ENCODE measurements at places on chromosomes 1 and 21. TPM values are rescaled to one million over a fixed set of nuclear protein-coding genes. Genes with fewer than 3 reads are reported as not detected.

Gene TRIM67
- not detected for total RNA-seq

Gene FCGR1A
- not detected for total RNA-seq

Gene SLC35F3
- 9.0 TPM for total RNA-seq

Gene SPOCD1
- not detected for total RNA-seq

Gene DPH2
- 79.7 TPM for total RNA-seq

Gene WNT9A
- total RNA-seq, result not detected

Gene SF3B4
- total RNA-seq, result 107 TPM

Gene ANKRD34A
- 13.2 TPM for total RNA-seq

Gene BMP8B
- 0.94 TPM for total RNA-seq

Gene CD2
- total RNA-seq, result 382 TPM

Gene LINGO4
- total RNA-seq, result 0.08 TPM

Gene PTGS2
- total RNA-seq, result 1.1 TPM

Gene AGBL4
- total RNA-seq, result not detected

Gene OR2T11
- total RNA-seq, result not detected

Gene CFHR1
- not detected for total RNA-seq

Gene C1QB
- not detected for total RNA-seq

Gene TNFRSF18
- 80.8 TPM for total RNA-seq

Gene GFI1
- total RNA-seq, result 71.0 TPM

Gene NHLH1
- 0.59 TPM for total RNA-seq

Gene CLCA4
- total RNA-seq, result not detected

Gene PRR9
- total RNA-seq, result not detected

Gene OR2L5
- total RNA-seq, result not detected

Gene FCRL4
- not detected for total RNA-seq

Gene ESPN
- total RNA-seq, result 0.08 TPM

Gene SLC25A34
- total RNA-seq, result 0.75 TPM

Gene GBP4
- 31.4 TPM for total RNA-seq

Gene WNT2B
- total RNA-seq, result not detected

Gene DNAJC28
- total RNA-seq, result 0.57 TPM

Gene USP21
- 23.4 TPM for total RNA-seq

Gene SPTA1
- not detected for total RNA-seq

Gene CIART
- 7.3 TPM for total RNA-seq

Gene TSACC
- 0.36 TPM for total RNA-seq

Gene FCRL1
- total RNA-seq, result not detected

Gene RIMKLA
- 6.1 TPM for total RNA-seq

Gene NR1I3
- not detected for total RNA-seq

Gene FAM72C
- total RNA-seq, result 8.2 TPM

Gene CCDC185
- total RNA-seq, result not detected

Gene STIL
- total RNA-seq, result 21.9 TPM

Gene ELF3
- total RNA-seq, result 0.10 TPM

Gene NPPA
- total RNA-seq, result not detected

Gene OVAAL
- total RNA-seq, result not detected

Gene CFHR3
- total RNA-seq, result not detected

Gene TTC13
- 19.4 TPM for total RNA-seq

Gene REG4
- total RNA-seq, result 3.6 TPM

Gene GLUL
- 25.2 TPM for total RNA-seq

Gene CYP4A11
- total RNA-seq, result not detected

Data from activated CD8-positive, alpha-beta memory T cell treated with anti-CD3 and anti-CD28 coated beads for 36 hours (primary cell).